ENCODE measurements at places on chromosomes 11 and 22.

DNA sequence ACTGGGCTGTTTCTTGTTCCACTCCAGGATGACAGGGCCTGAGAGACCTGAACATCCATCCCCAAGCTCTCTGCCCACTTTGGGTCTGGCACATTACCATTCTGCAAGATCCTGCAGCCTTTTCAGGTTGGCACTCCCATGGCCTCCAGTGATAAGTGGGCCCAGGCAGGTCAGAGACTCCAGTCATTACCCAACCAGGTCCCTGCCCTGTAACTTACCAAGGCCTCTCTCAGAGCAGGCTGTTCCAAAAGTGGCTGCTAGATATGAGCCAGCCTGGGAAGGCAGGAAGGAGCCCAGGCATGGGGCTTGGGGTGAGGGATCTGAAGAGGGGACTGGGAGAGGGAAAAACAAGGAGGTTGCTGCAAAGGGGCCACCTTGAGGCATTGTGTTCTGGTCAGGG lies 35.9 kb downstream of the KCNQ1OT1 start:
- DNase-seq, result no peak

GRCh38 chr22:28648792-28649191 lies 30.8 kb downstream of the TTC28 start:
- no peak for DNase-seq

- DNase-seq, result no peak
Measured at GRCh38 chr22:46070215-46070802, 80.0 kb upstream of the PPARA start.

GRCh38 chr22:46471901-46472721 lies 65.3 kb downstream of the CELSR1 start:
- no peak for DNase-seq

DNA sequence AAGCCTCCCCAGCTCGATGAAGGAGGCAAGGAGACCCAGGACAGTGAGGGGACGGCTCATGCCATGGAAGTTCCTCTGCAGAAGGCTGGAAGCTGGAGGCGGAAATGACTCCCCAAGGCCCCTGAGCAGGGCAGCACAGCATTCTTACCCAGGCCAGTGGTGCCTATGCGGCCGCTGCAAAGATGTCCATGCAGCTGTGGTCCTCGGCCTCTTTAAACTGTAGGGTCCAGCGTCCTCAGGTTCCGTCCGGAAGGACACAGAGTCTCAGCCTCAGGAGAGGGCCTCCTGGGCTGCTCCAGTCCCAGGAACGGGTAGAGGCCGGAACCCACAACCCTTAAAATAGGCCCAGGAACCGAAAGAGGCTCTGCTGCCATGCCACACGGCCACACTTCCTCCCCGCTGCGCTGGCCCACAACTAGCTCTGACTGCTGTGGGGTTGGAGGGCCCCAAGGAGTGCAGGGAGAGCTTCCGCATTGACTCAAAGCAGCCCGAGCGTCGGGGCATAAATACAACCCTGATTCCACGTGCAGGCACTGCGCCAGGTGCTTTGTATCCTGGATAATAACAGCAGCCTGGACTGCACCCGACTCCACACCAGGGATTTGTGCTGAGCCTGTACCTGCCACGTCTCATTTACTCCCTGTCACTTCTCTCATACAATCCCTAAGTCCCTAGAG lies 5.5 kb downstream of the KIAA0930 start:
- no peak for DNase-seq

GRCh38 chr22:24450610-24451009 lies 23.2 kb downstream of the ADORA2A start:
- DNase-seq, result no peak

Measured in left renal cortex interstitium (tissue), 4 donors.